ENCODE measurements at places on chromosomes 3 and 15.

GRCh38 chr3:8282541-8283165 is 219.0 kb upstream of the LMCD1 start:
- DNase-seq: no peak

DNA sequence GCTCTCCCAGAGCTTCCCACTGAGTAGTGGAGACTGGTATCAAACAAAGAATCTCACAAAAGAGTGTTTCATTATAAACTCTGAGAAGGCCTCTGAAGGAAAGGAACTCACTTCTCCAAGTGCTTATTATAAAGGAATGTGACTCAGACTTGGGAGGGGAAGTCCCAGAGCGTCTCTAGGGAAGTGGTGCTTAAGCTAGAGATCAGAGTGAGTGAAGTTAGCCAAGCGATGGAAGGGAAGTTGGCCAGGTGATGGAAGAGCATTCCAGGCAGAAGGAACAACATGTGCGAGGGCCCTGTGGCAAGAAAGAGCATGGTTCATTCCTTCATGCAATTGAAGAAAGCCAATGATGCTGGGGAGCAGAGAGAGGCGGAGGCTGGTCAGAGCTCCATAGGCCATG is 2.3 kb downstream of the XYLB start:
- no peak for DNase-seq

- DNase-seq: no peak
Measured at GRCh38 chr15:39459548-39459947, 121.3 kb upstream of the THBS1 start.

DNA sequence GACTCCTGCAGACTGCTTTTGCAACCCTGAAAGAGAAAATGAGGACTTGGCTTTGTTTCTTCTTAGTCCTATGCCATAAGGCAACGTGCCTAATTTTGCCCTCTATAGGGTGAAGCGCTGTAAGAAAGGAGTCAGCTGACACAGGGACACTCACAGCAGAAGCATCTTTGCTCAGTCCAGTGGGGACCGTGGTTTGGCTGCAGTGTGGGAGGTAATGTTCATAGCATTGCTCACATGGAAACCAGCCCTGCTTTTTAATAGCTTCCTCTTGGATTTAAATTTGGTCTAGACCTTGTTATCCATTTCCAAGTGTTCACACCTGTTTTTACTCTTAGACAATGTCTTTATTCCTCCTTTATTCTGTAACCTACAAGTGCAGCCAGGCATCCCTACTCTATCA is 1032.1 kb downstream of the NTRK3 start:
- DNase-seq: no peak

- DNase-seq: no peak
Measured at GRCh38 chr3:190301591-190301990, 20.7 kb downstream of the CLDN1 start.

All from NCI-H1436 treated with DMSO at 0.1 percent for 48 hours (cell line).